Endothelial cell of umbilical vein (primary cell): ENCODE measurements at places on chromosomes 11 and 22.
A peak's percentile ranks its signal among the peaks of the same experiment; 100 is the strongest.

- no peaks in the 10 kb centered on the region for H3K27me3 ChIP-seq
- H3K36me3 ChIP-seq: no peaks in the 10 kb centered on the region
- H3K4me1 ChIP-seq: no peaks in the 10 kb centered on the region
- no peak overlapping the region for H3K4me3 ChIP-seq
- no peak overlapping the region for H3K27ac ChIP-seq
- DNase-seq: no peak
These were observed 139.5 kb upstream of the TIMP3 start for GRCh38 chr22:32661737-32662586.

- H3K27ac ChIP-seq: no peak overlapping the region
- no peaks in the 10 kb centered on the region for H3K27me3 ChIP-seq
- no peaks in the 10 kb centered on the region for H3K4me1 ChIP-seq
- H3K4me3 ChIP-seq: no peak overlapping the region
These were observed 23.5 kb downstream of the TP53I11 start for GRCh38 chr11:44927174-44927661.

DNA sequence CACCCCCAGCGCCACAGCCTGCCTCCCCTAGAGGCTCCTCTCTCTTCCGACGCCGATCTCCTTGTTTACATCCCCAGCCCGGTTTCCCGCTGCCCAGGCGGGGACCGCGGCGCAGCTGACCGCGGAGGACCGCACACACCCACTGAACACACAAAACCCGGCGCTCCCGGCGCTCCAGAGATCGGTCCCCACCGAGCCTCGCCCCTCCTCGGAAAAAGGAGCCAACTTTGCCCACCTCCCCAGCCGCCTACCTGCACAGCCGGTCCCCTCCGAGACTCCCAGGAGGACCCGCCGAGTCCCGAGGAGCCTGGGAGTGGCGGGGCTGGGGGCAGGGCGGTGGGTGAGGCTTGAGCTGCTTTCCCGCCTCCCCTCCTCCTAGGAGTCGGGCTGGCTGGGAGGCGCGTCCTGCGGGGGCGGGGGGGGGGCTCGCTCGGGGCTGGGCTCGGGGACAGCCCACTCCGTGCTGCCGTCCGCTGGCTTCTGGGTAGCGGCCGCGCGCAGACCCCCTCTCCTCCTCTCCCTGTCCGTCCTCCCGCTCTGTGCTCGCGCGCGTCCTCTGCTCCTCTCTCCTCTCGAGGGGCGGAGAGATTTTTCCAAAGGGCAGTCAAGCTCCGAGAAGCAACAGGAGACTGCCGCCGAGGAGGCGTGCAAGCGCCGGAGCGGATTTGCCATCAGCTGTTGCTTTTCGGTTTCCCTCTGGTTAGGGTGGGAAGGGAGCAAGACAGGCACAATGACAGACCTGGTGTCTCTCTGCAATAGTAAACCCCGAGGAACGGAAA is at the start of gene FXYD6:
Gene FXYD6, minus strand, starts transcription at position 318 of the 779 bp plus-strand sequence. CDS start 33,882 bp downstream, outside the sequence.
- DNase-seq: no peak
- H3K4me1 ChIP-seq: no peaks in the 10 kb centered on the region
- no peaks in the 10 kb centered on the region for H3K36me3 ChIP-seq
- H3K27me3 ChIP-seq: peaks cover 68% of the 10 kb centered on the region
- no peak within 1 kb of the TSS for H3K27ac ChIP-seq

DNA sequence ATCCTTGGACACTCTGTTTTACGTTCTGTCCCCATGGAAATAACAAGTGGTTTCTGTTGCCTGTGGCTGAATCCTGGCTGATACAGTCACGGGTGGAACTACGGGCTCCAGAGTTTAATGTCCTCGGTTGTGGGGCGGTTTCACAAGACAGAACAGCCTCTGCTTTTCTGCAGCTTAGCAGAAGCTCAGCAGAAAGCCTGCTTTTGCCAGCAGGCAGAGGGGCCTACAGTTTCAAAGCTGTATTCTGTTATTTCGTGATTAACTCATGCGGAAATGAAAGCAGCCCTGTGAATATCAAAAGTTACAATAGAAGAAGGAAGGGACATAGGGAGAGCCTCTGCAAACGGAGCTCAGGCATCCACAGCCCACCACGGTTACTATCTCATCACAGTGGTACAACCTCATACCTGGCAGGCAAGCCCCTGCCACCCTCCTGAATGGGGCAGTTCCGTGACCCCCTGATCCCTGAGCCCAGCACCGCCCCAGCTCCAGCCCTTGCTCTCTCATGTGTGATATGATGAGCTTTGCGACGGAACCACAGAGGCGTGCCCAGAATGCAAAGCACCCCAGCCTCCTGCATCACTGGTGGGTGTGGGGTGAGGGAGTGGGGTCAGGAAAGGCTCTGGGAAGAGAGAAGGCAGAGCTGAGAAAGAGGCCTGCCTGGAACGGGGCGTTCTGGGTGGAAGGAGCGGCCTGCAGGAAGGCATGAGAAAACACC is 360.6 kb downstream of the BRD1 start:
- H3K36me3 ChIP-seq: no peaks in the 10 kb centered on the region
- H3K27ac ChIP-seq: no peak overlapping the region
- H3K4me3 ChIP-seq: no peak overlapping the region
- H3K4me1 ChIP-seq: no peaks in the 10 kb centered on the region

DNA sequence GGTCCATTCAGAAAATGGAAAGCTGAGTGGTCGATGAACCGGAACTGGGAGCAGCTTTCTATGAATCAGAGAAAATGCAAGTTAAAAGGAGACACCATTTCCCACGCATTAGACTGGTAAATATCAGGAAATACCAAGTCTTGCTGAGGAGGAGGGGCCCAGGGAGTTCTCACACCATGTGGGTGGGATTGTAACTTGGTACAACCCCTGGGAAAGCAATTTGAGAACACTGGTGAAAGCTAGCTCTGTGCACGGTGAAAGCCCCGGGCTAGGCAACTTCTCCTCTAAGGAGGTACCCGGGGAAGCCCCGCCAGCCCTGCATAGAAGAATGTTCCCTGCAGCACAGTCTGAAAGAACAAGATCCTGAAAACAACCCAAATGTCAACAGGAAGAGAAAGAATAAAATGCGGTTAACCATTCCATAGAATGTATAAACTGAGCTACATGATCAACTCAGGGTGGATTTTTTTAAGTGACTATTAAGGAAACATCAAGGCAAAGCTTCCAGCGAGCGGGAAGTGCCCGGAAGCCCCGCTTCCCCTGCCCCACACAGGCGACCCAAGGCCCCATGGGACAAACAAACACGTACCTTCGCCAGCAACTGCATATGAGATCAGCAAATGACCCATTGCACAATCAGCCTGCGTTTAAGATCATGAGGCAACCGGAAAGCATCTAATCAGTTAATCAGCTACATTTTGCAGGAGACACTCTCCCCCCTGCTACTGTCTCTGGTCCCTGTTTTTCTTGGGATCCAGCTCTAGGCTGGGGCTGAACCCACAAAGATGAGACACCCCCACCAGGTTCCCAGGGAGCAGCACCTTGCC is 11.3 kb downstream of the SHANK2 start:
- H3K4me1 ChIP-seq: no peaks in the 10 kb centered on the region
- no peak for DNase-seq
- H3K36me3 ChIP-seq: no peaks in the 10 kb centered on the region
- H3K27me3 ChIP-seq: no peaks in the 10 kb centered on the region
- H3K27ac ChIP-seq: no peak overlapping the region
- H3K4me3 ChIP-seq: no peak overlapping the region

DNA sequence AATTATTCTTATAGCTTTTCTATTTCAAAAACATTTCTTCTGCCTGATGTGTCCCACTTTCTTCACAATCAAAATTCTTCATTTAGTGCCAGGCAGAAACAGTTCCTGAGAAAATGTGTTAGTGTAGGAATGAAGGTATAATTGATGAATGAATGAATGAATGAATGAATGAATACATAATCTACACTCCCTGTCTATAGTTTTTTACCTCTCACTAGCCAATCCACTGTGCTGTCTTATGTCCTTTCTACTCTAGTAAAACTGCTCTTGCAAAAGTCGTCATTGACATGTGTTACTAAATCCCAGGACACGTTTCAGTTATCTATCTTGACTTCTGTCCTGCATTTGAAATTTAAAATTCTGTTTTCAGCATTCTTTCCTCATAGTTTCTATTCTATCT is 42.9 kb downstream of the CHORDC1 start:
- no peaks in the 10 kb centered on the region for H3K27me3 ChIP-seq
- DNase-seq: no peak
- H3K4me1 ChIP-seq: peaks cover 6% of the 10 kb centered on the region
- no peak overlapping the region for H3K4me3 ChIP-seq

DNA sequence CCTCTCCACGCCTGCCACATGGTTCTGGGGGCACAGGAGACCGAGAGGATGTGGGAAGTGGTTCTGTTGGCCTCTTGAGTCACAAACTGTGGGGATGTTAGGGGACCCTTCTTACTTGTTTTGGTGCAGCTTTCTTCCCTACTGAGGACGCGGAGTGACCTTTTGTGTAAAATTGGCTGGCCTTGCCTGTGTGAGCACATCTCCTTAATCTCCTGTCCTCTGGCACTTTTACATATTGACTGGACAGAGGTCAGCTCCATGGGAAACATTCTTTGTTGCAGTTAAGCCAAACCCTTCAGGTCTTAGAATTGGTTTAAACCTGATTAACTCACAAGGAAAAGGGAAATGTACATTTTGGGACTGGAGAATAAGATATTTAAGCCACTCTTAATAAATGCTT is 51.2 kb upstream of the TENM4 start:
- H3K4me3 ChIP-seq: no peak overlapping the region
- H3K27ac ChIP-seq: no peak overlapping the region
- H3K36me3 ChIP-seq: no peaks in the 10 kb centered on the region

GRCh38 chr11:88204353-88204752 is 29.1 kb upstream of the RAB38 start:
- DNase-seq: no peak
- H3K27me3 ChIP-seq: no peaks in the 10 kb centered on the region
- no peak overlapping the region for H3K27ac ChIP-seq
- no peaks in the 10 kb centered on the region for H3K36me3 ChIP-seq

DNA sequence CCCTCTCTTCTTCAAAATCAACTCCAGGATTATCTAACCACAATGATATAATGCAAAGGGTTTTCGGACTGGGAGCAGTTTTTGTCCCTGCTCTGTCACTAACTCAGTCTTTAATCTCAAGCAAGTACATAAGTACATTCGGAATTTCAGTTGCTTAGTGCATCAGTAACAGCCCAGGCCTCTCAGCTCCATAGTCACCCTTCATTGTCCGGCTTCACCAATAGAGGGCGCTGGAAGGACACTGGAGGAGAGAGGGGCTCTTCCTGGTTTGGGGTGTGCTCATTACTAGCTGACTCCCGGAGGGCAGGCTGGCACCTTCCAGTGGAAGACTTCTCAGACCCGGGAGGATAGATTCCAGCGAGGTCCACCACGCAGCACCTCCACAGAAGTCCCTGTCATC is 90.4 kb upstream of the PDGFD start:
- no peaks in the 10 kb centered on the region for H3K27me3 ChIP-seq
- peak; percentile 23 for DNase-seq
- H3K27ac ChIP-seq: no peak overlapping the region
